Endothelial cell of coronary artery (primary cell): ENCODE measurements at places on chromosomes 12 and 14. TPM values are rescaled to one million over a fixed set of nuclear protein-coding genes. Genes with fewer than 3 reads are reported as not detected.

The DDHD1 gene
- total RNA-seq = 7.3 and 12.0 TPM in 2 replicates

The WSCD2 gene
- total RNA-seq = not detected in 2 replicates

The NPFF gene
- not detected in 2 replicates for total RNA-seq

The CFAP251 gene
- 1.1 and 2.7 TPM in 2 replicates for total RNA-seq
